ENCODE measurements at places on chromosomes 1 and 21. TPM values are rescaled to one million over a fixed set of nuclear protein-coding genes. Genes with fewer than 3 reads are reported as not detected.

CSF3R gene
- polyA plus RNA-seq = 3.0 TPM

HSD3B2 gene
- not detected for polyA plus RNA-seq

TCHH gene
- not detected for polyA plus RNA-seq

CD2 gene
- 0.21 TPM for polyA plus RNA-seq

PCNT gene
- 39.5 TPM for polyA plus RNA-seq

ERICH3 gene
- 0.22 TPM for polyA plus RNA-seq

L1TD1 gene
- 1.1 TPM for polyA plus RNA-seq

DAB1 gene
- polyA plus RNA-seq = 2.4 TPM

WNT3A gene
- polyA plus RNA-seq = 0.61 TPM

EPHX1 gene
- 35.5 TPM for polyA plus RNA-seq

ARTN gene
- polyA plus RNA-seq = 0.92 TPM
